ENCODE measurements at places on chromosomes 6 and 20.

DNA sequence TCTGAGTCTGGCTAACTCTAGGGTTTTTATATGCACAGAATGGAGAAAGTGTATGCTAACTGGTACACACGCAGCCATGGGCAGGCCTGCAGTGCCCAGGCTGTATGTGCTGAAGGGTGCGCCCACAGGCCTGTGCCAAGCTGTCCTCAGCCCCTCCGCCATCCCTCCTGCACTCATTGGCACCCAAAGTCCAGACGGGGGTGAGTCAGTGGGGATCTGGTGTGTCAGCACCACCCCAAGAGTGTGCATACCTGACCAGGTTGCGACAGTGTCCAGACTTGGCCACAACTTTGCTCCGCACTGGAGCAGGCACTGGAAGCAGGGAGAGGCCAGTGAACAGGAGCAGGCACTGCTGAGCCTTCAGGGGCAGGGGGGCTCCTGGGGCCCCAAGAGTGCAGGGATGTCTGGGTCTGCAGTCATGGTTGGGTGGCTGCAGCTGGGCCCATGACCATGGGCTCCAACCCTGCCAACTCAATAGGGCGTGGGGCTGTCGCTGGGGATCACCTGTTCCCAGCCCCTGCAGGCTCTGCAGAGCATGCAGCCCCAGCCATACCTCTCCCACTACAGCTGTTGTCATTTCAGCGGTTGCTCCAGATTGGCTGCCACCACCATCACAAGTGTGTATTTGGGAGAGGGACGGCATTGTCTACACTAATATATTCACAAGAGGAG lies 717.8 kb downstream of the EPHA7 start:
- DNase-seq, result no peak

DNA sequence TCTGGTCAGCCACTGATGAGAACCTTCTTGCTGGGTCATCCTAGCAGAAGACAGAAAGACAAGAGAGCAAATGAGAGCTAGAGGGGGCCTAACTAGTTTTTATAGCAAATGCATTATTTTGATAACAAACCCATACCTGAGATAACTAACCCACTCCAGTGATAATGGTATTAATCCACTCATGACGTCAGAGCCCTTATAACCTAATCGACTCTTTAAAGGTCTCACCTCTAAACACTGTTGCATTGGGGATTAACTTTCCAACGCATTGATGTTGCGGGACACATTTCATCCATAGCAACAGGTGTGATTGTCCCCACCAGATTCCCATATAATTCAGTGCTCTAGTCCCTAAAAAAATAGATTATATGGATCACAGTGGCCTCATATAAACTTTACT lies 312.1 kb downstream of the HTR1B start:
- DNase-seq, result no peak

- DNase-seq, result no peak
Measured at GRCh38 chr20:18987781-18988360, 174.3 kb downstream of the SCP2D1 start.

DNA sequence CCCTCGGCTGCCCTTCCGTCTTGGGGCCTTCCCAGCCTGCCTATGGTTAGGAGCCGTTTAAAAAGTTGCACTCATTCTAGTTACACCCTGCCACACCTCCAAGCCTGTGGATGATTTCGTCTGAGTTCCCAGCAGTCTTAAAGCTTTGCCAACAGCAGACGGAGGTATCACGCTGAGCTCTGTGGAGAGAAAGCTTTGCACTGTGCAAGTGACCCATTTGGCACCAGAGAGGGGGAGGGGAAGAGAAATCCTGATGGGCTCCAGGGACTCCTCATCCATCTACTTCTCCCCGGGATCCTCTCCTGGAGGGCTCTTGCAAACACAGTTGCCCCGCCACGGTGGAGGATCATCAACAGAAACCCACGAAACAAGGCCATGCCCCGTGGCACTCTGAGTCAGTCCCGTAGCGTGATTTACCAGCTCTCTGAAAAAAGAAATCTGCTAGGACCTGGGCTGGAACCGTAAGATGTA lies 98.8 kb upstream of the CITED2 start:
- peak; percentile 39 for DNase-seq

DNA sequence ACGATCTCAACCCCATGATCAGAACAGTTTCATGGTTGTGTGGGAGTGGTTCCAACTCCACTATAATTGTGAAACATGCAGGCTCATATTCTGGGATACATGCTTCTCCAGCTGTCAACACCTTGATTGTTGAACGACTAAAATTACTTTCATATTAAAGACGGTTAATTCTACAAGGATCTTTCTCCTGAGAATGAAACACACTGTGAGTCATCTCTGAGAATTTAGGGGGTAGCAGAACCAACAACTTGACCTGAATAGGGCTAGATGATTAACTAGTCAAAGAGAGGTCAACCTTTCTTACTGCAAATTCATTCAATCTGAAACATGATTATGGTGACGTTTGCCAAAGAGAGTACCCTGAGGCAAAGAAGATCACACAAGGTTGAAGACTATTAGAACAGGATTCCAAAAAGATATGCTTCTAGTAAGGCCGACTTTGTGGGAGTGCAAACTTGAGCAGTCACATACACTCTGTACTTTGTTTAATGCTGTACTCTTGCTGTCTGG lies 175.2 kb upstream of the CITED2 start:
- no peak for DNase-seq

DNA sequence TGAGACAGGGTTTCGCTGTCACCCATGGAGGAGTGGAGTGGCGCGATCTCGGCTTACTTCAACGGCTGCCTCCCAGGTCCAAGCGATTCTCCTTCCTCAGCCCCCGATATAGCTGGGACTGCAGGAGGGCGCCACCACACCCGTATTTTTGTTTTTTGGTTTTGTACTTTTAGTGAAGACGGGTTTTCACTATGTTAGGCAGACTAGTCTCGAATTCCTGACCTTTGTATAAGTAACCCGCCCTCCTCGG lies 115.4 kb upstream of the BTN3A2 start:
- DNase-seq, result no peak

- DNase-seq, result no peak
Measured at GRCh38 chr6:151065027-151065815, 174.5 kb upstream of the AKAP12 start.

DNA sequence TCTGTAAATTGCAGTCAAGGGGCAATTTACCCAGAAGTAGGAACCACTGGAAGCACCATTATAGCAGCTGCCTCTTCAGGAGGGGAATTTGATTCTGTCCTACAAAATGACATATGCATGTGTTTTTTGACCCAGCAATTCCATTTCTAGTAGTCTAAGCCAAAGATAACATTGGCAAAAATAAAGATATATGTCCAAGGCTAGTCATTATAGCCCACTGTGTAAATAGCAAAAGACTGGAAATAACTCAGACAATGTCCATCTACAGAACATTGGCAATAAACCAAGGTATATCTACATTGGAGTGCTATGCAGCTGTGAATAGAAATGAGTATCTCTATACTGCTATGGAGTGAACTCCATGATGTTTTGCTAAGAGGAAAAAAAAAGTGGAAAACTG lies 12.5 kb upstream of the PANK2 start:
- DNase-seq, result no peak

- no peak for DNase-seq
Measured at GRCh38 chr20:63171991-63172390, 43.9 kb downstream of the YTHDF1 start.

GRCh38 chr6:89680150-89680549 lies 41.6 kb upstream of the LYRM2 start:
- no peak for DNase-seq

DNA sequence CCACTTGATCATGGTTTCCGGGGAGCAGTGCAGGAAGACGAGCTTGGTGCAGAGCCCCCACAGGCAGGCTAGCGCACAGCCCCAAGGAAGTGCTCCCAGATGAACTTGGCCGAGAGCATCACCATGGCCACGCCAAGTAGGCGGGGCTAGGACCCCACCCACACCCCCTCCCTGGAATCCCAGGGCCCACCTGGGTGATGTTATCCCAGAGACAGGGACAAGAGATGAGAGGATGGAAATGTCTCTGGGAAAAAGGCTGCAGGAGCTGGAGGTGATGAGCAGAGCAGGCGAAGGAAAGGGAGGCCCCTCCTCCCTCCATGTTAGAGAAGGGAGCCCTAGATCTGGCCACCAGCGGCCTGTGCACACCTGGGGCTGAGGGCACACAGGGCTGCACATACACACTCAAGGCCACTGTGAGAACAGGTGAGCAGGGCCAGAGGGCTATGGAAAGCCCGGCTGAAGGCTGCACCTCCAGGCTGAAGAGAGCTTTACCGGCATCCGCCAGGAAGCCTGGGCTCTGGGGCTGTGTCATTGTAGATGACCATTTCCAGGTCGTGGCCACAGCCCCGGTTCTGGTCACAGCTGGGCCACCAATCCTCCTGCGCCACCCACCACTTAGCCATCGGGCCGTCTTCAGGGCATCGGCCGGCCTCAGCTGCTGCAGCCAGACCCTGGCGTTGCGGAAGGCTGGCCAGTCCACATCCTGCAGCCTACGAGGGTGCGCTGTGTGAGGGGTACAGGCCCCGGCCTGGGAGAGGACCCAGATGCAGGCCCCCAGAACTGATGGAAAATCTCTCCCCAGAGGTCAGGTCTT lies 24.9 kb downstream of the NPEPL1 start:
- DNase-seq, result no peak

GRCh38 chr6:113857556-113858479 lies 673 bp downstream of the MARCKS start:
- peak; percentile 55 for DNase-seq

DNA sequence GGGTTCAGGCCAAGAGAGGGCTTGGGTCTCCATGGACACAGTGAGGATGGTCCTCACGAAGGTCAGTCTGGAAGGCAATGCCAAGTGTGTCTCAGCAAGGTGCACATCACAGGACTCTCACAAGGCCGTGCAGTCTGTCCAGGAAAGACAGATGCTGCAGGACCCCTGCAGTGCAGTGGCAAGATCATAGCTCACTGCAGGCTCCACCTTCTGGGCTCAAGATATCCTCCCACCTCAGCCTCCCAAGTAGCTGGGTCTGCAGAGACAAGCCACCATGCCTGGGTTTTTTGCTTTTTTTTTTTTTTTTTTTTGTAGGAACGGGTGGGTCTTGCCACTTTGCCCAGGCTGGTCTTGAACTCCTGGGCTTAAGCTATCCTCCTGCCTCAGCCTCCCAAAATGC lies 26.4 kb downstream of the ZMYND8 start:
- DNase-seq, result no peak

DNA sequence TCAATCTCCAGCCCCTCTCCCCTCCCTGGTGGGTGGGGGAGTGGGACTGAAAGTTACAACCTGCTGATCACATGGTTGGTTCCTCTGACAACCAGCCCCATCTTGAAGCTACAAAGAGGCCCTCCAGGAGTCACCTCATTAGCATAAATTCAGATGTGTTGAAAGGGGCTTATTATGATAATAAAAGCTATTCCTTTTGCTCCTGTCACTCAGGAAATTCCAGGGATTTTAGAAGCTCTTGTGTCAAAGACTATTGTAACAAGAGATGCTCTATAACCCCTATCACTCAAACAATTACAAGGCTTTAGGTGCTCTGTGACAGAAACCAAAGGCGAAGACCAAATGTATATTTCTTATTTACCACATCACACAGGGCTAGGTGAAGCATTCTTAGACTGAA lies 30.1 kb upstream of the MBOAT1 start:
- no peak for DNase-seq

GRCh38 chr6:62229231-62229630 lies 56.8 kb downstream of the KHDRBS2 start:
- no peak for DNase-seq

GRCh38 chr6:81326881-81327561 lies 425.5 kb downstream of the TENT5A start:
- DNase-seq, result no peak

DNA sequence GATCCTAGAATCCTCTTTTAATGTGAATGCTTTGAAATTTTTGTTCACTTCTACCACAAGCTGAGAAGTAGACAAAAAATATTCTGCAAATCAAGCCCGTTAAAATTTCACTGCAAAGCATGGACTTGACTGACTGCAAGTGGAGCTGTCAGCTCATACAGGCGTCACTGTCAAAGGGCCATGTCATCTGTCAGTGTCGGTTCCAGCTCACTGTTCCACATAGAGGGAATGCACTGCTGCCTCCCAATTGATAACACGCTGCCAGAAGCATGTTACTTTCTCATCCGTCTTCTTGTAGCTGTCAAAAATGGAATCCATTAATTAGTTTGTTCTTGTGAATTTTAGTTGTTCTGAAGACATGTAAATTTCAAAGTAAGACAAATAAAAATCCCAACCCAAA lies 50.4 kb upstream of the FBXL4 start:
- no peak for DNase-seq

GRCh38 chr6:149140137-149140909 lies 177.2 kb upstream of the TAB2 start:
- DNase-seq, result no peak

GRCh38 chr6:168035098-168035660 lies 37.7 kb downstream of the KIF25 start:
- DNase-seq, result peak; percentile 69

DNA sequence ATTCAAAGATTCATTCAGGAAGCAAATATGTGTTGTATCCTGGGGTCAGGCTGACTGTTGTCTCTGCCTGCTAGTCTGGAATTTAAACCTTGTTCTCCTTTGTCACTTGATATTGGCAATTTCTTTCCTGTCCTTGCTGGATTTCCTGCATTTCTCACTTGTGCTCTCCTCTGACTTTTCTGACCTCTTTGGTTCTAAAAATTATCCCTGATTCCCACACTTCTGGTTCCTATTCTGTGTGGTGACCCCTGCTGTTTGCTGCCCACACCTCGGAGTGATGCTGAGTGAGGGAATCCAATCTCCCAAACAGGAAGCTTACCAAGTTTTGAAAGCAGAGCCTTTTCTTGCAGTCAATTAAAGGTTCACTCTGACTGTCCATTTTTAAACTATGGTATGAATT lies 345.3 kb downstream of the CDKAL1 start:
- DNase-seq, result peak; percentile 40

DNA sequence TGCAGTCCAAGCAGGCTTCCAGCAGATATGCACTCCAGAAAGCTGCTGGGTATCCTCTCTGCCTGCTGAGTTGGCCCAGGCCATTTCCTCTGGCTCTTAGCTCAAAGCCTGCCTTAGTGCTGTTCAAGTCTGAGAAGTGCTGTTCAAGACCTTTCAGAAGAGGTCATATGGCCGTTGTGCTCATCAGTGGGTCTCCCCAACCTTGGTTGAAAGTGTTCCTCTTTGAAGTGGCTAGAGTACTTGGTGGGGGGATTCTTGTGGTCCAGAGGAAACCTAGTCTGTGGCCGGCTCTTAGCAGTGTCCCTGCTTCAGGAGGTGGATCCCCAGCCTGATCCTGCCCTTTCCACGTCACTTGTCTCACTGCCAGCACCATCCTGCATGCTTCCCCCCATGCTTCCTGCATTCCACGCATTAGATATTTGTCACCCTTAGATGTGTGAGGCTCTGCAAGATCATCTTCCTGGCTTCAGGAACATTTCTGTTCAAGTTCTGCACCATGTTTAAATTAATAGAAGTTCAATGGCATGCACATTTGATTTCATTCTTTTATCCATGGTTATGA lies 105.0 kb downstream of the FIG4 start:
- no peak for DNase-seq
